ENCODE measurements at places on chromosomes 4 and X.
A peak's percentile ranks its signal among the peaks of the same experiment; 100 is the strongest.

DNA sequence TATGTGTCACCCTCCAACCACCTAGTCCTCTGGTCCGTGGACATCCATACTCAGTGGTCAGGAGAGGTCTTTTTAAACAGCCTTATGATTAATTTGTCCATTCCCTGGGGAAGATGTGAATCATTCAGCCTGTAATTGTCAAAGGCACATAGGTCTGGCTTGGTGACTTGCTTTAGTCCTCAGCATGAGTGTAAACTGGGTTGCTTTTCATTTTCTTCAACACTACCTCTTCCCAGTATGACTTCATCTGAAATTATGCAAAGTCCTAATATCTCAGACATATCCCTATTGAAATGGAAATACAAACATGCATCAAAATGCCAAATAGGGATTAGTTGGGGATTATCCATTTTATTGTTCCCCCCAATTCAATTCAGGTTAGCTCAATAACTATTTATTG, 208.3 kb upstream of the AMOT start:
- no peak for DNase-seq

GRCh38 chrX:109372291-109372690, 109.6 kb downstream of the GUCY2F start:
- DNase-seq = no peak

- DNase-seq = no peak
These were observed 5.5 kb upstream of the PAGE1 start for GRCh38 chrX:49701323-49701722.

DNA sequence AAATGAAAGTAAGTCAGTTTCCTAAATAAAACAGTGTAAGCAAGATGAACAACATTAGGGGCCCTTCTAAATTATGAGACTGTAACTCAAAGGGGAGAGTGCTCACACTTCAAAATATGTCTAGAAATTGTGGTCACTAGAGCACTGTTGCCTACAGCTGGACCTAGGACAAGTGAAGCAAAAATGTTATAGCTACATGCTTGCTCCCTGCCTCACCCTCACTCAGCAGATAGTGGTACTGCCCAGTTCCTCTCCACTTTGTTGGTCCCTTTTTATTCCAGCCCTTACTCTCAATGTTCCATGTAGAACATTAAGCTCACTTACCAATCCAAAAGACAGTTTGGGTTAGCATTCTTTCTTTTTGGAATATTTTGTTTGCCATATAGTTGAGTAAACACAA, 147.3 kb downstream of the GRIA3 start:
- DNase-seq = no peak

DNA sequence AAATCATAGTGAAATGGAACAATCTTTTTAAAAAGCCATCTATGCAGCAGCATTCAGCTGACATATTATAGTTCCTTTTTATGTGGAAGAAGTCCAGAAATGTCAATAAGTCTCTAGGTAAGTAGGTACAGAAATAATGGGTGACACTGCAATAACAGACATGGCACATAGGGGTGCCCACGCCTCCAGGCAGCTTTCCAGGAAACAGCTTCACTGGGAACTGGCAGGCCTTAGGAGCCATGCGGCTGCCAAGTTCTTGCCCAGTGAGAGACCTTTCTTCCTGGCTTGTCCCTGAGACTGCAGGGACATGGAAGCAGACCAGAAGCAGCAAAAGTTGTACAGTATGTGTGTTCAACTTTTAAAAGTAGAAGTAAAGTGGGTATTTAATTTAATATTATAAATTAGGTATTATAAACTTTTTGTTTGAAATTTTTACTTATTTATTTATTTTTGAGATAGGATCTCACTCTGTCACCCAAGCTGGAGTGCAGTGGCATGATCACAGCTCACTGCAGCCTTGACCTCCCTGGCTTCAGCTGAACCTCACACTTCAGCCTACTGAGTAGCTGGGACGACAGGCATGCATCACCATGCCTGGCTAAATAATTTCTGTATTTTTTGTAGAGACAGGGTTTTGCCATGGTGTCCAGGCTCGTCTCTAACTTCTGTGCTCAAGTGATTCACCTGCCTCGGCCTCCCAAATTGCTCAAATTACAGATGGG, 12.1 kb upstream of the ETNPPL start:
- DNase-seq = no peak

- no peak for DNase-seq
These were observed 37.4 kb upstream of the STS start for GRCh38 chrX:7109838-7110793.

- DNase-seq = peak; percentile 58
These were observed 389.0 kb upstream of the ZFP42 start for GRCh38 chr4:187606581-187606980.

DNA sequence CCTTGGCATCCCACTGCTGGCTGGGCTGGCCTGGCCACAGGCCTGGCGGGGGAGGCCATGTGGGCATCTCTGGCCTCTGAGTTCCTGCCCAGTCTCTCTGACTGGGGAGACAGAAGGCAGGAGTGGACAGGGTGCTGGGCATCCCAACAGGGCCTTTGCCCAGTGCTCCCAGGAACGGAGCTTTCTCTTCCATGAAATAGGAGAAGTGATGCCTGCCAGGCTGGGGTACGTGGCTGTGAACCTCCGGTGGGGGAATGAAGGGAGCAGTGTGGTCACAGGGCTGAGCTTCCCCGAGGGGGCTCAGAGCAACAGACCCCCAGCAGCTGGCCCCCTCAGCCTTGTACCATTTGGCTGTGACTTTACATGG, 40.4 kb upstream of the HMX1 start:
- no peak for DNase-seq

DNA sequence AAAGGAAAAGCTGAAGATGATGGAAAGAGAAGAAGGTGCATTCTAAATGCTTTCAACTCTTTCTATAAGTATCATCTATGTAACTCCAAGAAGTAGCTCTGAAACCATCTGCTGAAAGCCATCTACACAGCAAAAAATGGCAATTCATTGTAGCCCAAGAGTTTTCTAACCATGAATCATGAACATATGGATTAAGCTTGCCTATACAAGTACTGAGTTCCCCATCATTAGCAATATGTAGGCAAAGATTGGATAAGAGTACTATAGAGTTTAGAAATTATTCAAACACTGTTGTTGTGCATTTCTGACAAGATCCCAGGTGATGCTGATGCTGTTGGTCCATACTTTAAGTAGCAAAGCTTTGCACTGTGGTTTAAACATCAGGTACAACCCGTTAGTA, 11.2 kb downstream of the DAPP1 start:
- DNase-seq = no peak

DNA sequence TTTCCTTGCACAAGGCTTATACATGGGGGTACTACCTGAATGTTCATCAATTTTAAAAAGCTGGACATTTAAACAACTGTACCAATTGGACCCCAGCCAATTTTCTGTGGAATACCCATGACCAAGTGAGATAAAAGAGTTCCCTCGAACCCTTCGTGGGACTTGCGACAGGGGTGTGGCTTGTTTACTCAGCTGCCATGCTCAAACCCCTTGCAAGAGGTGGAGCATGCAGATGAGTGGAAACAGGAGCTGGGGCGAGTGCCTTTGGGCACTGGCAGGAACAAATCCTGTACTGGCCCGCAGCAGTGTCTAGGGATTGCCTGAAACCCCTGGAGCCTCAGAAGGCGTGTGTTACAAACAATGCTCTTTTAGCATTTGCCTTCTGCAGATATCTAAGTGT, 144.2 kb downstream of the PDHA2 start:
- DNase-seq = no peak

- DNase-seq = no peak
These were observed 79.3 kb downstream of the CBLL2 start for GRCh38 chrX:22351966-22352365.

DNA sequence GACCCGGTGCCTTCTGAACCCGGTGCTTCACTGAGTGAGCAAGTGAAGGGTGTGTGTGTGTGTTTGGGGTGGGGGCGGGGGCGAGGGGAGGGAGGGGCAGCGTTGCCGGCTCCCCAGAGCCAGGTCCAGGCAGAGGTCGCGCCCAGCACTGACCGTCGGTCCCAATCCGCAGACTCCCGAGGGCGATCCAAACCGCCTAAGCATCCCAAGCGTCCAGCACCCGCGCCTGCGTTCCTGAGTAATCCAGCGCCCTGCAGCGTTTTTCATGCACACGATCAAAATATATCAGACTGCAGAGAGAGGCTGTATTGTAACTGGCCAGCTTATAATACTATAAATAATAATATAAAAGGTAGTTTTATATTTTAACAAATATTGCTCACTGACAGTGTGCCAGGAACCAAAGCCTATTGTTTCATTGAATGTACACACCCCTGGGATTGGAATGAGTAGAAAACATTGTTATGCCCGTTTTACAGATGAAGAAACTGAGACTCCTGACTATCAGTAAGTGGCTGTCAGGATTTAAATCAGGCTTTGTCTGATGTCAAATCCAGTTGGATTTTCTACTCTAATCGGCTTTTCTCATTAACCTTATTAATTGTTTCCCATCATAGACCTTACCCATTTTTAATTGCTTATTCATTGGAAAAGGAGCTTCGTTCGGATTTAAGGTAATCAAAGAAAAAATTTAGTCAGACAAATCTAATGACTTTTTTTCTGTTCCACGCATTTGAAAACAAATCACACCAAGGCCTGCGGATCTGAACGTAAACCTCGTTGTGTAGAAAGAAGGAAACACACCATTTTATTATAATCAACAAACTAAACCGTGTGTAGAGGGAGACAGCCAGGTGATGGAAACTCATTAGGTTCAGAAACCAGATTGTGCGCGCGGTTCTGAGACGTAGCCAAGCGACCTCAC, 4.0 kb upstream of the NKX3-2 start:
- peak; percentile 78 for DNase-seq

GRCh38 chr4:66475596-66475995, 805.3 kb upstream of the EPHA5 start:
- DNase-seq = peak; percentile 12

- DNase-seq = no peak
These were observed 63.3 kb downstream of the KLHL4 start for GRCh38 chrX:87580862-87581261.

- no peak for DNase-seq
These were observed 99.9 kb downstream of the DCLK2 start for GRCh38 chr4:150178161-150178560.

DNA sequence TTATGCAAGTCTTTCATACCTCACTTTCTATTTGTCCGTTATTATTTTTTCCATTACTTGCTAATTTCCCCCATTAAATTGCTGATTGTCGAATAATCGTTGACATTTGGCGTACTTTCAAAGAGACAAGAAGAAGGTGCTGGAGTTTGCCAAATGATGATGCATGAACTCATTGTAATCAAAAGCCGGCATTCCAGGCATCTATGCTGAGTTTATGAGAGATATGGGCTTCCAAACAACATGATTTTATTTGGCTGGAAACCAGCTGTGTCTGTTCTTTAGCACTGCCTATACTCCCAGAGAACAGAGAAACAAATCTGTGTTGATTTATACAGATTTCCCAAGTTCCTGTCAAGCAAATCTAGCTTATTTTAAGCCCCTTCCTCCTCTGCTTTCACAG, 80.8 kb upstream of the RPS6KA3 start:
- DNase-seq = no peak

- DNase-seq = peak; percentile 75
These were observed at the start of gene NKX6-1 for GRCh38 chr4:84498935-84499623. NKX6-1 (minus strand) TSS chr4:84499292; CDS start chr4:84498228, 1,064 bp downstream.

DNA sequence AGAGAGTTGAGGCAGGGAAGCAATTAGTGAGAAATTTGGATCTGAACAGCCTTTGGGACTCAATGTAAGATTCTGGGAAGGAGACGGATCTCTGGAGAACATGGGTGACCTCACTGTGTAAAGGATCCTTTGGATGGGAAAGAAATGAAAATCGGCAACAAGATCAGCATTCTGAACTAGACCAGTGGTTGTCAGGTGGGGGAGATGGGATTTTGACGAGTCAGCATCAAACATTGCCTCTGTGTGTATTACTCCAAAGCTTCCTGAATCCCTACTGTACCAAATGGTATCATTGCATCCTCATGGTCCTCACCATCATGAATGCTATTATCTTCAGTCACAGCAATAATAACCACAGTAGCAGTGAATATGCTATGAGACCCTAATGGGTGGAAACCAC, 52.8 kb downstream of the PGRMC2 start:
- no peak for DNase-seq

DNA sequence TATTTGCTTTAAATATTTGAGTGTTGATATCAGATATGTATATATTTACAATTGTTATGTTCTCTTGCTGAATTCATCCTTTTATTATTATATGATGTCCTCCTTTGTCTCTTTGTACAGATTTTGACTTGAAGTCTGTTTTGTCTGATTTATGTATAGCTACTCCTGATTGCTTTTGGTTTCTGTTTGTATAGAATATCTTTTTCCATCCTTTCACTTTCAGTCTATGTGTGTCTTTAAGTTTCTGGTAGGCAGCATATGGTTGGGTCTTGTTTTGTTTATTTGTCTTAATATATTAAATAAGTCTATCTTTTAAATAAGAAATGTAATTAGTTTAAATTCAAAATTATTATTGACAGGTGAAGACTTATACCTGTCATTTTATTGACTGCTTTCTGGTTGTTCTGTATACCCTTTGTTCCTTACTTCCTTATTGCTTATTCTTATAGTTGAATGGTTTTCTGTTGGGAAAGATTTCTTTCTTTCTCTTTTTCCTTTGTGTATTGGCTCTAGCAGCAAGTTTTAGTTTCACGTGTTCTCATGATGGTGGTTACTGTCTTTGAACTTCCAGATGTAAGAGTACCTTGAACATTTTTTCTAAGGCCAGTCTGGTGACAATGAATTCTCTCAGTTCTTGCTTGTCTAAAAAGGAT, 31.1 kb downstream of the RAB28 start:
- no peak for DNase-seq

- DNase-seq = no peak
These were observed 186.8 kb downstream of the NWD2 start for GRCh38 chr4:37431417-37431743.

DNA sequence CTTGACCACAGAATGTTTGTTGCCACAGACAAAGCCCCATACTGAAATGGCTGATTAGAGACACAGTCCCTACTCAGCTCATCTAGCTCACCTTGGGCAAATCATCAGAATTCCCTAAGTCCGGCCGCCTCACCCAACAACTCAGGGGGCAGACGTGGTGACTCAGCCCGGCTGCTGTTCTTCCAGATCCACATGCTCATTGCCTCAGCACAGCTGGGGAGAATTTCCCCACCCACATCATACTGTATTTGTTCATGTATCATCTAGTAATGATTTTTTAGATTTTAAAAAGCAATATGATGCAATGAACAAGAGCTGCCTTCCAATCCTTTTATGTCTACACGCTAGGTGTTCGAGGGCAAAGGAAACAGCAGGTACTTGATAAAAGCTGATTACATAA, 333.8 kb upstream of the TENM3 start:
- no peak for DNase-seq
